ENCODE measurements at places on chromosomes 6 and 20.

GRCh38 chr6:122620428-122620827, 10.2 kb downstream of the PKIB start:
- no peak for DNase-seq

DNA sequence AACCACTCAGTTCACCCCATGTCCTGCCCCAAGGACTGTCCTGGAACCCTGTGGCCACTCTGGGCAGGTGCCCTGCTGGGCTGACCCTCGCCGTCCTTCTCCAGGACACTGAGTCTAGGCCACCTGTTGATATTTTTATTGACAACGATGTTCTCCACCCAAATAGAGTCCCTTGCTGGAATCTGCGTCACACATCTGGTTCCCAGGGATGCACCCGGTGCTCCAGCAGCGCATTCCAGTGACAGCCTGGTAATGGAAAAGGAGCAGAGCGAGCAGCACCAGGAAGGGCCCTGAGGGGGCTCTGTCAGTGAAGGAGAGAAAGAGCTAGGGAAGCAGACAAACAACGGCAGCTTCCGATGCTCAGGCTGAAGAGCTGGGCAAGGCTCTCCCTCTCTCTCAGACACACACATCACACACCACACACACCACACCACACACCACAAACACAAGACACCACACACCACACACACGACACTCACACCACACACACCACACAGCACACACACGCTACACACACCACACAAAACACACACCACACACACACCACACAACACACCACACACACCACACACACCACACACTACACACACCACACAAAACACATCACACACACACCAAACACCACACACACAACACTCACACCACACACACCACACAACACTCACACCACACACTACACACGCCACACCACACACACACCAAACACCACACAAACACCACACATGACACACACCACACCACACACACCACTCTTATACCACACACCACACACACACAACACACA, 117.9 kb upstream of the THBS2 start:
- DNase-seq, result peak; percentile 38

DNA sequence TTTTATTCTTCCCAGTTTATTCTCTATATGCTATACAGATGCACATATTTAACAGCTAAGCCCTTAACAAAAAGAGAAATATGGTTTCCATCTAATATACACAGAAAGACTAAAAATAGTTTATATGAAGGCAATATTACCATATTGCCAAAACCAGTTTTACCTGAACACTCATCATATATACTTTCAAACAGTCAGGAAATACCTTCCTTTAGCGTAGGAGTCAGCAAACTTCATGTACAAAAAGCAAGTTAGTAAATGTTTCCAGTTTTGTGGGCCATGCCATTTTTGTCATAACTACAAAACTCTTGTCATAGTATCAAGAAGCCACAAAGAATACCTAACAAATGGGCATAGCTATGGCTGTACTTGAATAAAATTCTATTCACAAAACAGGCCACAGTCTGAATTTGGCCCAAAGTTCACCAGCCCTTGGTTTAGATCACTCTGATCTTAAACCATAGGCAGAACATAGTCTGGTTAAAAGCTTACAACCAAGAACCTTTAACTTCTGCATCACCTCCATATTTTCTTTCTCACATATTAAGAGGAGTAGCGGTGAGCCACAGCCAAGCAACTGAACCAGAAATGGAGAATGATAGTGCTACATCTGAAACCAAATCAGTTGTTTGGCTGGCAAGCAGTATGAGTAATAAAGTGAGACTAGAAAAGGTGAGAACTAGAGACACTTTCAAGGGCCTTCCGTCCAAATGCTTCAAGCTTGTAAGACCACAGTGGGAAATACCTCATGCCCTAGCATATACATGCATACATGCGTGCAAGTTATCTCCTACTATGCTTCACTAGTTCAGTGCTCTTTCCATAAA, 116.6 kb downstream of the PTPRK start:
- DNase-seq, result no peak

- DNase-seq, result peak; percentile 58
These were observed 205.9 kb downstream of the ZMYND8 start for GRCh38 chr20:47150403-47151152.

DNA sequence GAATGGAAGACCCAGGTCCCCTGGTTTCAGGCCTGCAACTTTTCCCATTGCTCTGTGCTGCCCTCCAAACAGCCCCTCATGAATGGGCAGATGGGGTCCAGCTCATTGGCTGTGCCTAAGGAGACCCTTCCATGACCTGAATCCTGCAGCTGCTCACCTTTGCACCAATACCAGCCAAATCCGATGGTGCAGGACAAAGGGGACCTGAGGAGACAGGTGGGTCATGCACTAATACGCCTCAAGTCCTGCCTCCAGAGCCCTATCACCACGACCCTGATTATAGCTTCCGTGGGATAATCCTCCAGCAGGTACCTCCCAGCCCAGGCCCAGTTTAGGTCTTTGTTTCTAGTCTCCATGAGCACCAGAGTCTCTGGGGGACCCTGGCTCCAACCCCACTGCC, 16.8 kb downstream of the TREM1 start:
- DNase-seq, result no peak

DNA sequence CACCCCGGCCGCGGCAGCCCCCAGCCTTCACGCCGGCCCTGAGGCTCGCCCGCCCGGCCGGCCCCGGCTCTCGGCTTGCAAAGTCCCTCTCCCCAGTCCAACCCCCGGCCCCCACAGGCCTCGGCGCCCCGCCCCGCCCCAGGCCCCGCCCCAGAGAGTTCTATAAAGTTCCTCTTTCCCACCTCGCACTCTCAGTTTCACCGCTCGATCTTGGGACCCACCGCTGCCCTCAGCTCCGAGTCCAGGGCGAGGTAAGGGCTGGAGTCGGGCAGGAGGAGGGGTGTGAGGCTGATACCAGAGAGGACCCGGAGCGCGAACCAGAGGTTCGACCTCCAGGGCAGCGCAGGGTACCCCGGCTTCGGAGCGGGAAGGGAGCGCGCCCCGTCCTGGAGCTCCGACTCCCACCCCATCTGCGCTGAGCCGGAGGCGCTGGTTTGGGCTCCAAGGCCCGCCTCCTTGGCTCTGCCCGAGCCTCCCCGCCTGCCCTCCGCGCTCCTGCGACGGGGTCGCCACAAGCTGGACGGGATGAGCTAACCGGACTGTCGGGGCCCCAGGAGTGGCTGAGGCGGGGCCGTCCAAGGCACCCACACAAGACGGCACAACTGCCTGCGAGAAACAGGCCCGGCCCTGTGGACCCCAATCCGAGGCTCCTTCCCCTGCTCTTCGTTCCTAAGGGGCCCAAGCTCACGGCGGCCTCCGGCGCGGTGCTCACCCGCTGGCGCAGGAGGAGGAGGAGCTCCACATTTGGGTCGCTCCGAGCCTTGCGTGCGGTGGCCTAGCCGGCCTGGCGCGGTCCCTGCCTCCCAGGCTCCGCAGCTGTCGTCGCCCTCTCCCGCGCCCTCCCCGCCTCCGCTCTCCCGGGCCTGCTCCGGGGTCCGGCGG, at the start of gene IRF4:
Gene IRF4 (plus strand): TSS at position 194 of the 882 bp plus-strand sequence. CDS start 1,401 bp downstream, outside the sequence.
- DNase-seq, result no peak

- no peak for DNase-seq
These were observed 20.2 kb downstream of the COL11A2 start for GRCh38 chr6:33171880-33172687.

DNA sequence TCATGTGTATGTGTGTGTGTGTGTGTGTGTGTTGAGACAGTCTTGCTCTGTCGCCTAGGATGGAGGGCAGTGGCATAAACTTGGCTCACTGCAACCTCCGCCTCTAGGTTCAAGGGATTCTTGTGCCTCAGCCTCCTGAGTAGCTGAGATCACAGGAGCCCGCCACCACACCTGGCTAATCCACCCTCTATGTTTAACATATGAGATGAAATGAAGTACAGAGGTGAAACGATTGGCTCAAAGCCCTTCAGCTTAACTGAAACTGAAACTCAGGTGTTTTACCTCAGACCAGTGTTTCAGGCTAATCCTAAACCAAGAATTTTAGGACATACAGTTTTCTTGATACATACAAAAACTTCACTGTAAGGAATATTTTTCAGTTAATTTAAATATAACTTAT, 167.3 kb downstream of the KCNQ5 start:
- no peak for DNase-seq

DNA sequence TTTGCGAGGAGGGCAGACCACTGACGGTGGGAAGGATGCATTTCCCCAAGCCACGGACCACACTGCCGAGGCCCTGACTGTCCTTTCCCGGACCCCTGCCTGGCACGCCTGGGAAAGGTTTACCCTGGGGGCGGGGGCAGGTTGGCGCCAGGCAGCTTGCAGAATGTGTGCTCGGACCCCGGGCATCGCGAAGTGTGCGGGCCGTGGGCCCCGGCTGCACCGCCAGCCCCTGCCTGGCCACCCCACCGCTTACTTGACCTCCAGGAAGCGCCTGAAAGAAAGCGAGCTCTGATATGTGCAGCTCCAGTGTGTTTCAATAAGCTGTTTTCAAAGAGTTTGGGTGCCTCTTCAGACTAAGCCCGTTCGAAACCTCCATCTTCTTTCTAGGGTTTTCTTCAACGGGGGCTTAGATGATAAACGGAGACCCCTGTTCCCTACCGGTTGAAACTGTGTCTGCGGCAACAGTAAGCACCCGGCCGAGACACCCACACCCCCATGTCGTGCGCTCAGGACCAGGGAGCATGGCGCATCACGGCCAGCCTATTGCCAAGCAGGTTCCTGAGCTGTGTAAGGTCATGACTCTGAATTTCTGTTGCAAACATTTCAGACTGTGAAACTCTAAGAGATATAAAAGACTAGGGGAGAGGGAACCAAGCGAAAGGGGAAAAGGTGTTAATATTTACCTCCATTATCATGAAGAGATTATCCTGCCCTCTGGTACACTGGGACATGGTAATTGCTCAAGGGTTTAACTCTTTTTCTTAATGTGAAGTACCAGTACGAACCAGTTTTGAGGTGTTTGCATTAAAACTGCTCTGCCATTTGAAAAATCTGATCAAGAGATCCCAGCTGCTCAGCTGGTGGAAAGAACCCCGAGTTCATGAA, 231.2 kb upstream of the FOXQ1 start:
- no peak for DNase-seq

DNA sequence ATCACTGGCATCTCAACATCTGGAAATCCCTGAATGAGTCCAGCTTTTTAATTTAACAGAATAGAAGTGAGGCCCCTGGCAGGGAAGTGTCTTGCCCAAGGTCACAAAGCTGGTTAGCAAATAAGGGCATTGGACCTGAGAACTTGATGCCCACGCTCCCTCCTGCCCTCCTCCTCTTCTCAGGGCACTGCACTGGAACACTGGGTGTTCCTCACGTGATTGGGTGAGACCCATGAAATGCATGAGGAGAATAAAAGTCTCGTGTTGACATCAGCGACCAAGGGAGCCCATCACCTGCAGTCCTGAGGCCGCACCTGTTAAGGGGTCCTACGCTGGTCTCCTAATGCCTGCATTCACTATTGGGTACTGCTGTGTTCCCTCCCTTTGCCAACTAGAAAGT, 7.4 kb downstream of the FAM50B start:
- DNase-seq, result no peak

GRCh38 chr20:17888044-17888443, 80.5 kb downstream of the SNX5 start:
- no peak for DNase-seq

DNA sequence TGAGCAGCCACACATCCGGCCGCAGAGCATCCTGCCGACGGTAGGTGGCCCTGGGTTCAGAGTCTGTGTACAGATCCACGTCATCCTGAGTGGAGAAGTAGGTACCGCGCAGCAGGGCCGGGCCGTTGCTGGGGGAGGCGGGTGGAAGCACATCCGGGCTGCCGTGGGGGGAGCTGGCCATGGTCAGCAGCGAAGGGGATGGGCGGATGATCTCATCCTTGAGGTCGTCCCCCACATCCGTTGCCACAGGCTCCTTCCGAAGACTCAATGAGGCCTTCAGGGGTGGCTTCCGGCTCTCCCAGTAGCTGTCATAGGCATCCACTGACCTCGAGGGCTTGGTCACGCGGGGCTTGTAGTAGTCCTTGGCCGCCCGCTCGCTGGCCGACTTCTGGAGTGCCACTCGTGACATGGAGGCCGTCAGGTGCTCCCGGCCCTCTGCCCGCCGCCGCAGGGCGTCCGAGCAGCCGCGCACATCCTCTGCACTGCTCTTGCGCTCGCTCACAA, 9.2 kb downstream of the SPATA2 start:
- no peak for DNase-seq

DNA sequence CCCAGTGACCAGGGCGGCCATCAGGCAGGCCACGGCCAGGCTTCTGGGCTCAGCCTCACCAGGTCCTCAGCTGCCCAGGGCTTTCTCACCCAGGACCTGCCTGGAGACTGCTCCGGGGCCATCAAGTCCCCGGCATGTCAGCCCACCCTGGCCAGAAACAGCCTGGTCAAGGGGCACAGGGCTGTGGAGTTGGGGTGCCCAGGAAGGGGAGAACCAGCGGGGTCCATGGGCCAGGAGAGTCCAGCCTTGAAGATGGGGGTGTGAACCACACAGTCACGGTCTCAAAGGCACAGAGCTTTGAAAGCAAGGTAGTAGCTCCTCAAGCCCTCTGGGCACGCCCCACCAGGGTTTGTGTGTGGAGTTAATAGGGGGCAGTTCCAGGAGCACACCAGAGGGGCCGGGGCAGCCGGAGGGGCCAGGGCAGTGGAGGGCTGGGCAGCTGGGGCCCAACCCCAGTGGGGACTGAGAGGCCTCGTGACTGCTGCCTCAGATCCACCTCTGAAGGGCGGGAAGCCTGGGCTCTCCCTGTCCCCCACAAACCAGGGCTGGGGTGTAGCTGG, 48.0 kb upstream of the BHLHE23 start:
- DNase-seq, result no peak

DNA sequence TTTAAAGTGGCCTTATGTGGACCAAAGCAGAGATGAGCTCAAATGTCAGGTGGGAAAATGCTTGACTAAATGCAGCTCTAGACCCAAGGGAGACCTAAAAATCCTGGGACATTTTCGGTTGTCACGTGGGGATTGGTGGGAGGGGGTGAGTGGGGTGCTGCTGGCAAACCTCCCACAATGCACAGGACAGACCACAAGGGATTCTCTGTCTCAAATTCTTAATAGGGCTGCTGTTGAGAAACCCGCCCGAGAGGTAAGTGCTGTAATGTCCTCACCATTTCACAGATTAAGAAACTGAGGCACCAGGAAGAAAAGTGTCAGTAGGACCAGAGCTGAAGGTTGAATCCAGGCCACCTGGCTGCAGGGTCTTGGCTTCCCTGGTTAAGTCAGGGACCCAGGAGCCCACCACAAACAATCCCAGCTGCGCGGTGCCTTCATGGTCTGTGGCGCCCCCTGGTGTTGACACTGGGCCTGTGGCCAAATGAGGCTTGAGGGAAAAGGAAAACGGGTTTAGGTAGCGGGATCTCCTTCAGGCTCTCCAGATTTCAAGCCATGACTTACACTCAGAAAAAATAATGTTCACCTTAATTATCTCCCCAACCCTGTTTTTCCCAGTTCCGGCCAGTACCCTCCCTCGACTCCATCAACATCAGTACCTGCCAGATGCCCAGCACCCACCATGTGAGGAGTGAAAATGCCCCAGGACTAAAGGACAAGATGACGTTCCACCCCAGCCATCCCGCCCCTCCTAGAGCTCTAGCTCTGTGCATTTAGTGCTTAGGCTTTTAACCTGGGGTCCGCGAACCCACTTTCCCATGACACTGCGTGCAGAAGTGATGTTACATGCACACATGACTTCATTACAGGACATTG, 7.2 kb downstream of the HLA-G start:
- DNase-seq, result no peak

Data from fibroblast of skin of left quadriceps (primary cell).